ENCODE measurements at places on chromosomes 11 and 22.

DNA sequence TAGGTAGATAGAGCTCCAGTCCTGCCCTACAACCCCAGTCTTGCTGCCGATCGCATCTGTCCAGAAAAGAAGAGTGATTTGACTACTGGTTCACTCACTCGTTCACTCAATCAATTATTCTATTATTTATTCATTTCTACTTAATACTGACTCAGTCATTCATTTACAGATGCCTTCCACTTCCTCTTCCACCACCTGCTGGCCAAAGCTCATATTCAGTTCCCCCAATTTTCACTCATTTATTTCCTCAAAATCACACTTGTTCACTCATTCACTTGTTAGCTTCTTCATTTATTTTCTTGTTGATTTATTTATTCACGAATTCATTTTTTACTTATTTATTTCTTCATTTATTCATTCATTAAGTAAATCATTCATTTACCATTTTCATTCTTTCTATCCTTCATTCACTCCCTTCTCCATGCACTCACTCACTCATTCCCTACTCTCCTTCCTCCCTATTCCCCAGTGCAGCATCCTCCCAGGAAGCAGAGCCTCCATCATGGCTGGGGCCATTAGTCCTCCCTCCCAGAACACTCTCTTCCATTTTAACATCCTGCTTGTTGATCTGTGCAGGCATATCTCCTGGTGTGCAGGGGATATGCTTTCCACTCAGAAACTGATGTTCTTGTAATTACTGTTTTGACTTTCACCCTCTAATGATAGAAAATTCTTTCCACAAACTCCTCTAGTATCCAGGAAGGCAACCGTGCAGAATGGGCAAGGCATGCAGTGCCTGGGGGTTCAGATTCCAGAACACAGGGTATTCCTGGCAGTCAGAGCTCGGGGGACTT is 281.0 kb downstream of the TENM4 start:
- no peak for DNase-seq

GRCh38 chr11:69992026-69992425 is 86.1 kb upstream of the ANO1 start:
- no peak for DNase-seq

DNA sequence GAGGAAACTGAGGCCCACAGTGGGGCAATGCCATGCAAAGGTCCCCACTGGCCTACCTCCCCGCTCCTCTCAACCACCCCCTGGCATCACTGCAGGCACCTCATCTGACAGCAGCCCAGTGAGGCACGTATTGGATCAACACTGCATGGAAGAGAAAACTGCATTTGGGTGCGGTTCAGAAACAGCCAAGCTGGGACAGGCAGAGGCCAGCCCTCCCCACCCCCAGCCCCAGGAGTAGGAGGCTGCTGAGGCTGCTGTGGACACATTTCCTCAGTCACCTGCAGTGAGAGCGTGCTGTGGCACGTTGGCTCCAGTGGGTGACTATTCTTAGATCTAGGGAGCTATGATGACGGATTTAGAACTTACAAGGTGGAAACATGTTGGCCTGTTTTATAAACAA is 63.7 kb downstream of the KCNC1 start:
- DNase-seq, result no peak

DNA sequence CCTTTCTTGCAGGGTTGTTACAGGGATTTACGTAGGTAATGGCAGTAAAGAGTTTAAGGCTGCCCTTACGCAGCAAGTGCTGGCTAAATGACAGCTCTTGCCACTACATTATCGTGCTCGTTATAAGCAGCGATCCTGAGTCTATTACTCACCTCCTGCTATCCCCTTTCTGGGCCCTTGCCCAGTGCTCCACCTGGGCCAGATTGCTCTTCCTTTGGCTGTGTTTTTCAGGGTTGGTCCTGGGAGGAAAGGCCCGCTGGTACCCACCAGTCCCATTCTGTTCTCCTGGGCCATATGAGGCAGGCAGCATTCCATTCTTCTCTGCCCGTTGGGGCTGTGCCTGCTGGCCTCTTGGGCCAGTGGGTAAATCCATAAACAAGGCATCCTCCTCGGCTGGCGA is 87.5 kb downstream of the C11orf58 start:
- peak; percentile 14 for DNase-seq

DNA sequence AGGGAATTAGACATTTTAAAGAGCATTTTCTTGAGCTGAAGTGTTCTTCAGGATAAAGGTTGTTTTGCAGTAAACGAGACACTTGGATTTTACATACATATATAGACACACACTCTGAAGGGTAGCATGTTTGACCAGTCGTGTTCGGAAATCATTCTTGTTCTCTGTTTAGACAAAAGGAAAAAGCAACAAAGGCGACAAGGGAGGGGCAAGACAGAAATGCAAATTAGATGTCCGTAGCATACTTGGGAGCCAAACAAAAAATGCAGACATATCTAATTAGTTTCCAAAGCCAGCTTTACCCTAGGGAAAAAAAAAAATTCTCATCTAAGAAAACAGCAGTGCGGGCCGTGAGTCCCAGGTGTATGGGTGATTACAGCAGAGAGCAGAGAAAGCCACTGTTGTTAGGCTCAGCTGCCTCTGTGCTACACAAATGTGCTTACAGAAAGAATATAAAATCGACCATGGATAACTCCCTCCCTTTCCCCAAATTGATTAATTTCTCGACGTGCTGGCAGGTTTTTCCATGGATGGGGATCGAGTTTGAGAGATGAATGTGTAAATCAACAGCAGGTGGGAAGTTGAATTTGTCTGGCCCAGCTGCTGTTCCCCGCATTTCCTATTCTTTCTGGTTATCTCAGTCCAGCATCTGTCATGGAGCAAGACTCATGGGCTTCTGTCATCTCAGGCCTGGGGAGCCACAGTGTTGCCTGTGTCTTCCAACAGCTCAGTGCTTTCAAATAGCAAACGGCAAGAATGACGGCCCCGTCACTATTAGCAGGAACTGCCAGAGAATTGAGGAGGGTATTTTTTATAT is 176.5 kb upstream of the TTC12 start:
- no peak for DNase-seq

DNA sequence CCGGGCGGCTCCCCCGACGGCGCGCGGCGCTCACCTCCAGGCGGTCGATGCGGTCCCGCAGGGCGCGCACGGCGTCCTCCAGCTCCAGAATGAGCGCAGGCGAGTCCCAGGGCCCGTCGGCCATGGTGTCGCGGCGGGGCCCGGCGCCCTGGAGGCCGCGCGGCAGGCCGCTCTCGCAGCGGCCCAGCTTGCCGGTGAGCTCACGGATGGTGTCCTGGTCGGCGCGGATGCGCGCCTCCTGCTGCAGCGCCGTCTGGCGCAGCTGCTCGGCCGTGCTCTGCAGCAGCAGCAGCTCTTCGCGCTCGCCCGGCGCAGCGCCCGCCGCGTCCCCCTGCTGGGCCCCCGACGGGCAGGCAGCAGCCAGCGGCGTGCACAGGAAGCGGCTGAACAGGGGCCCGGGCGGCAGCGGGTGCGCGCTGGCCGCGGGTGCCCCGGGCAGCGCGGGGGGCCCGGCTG is 599 bp downstream of the NPTXR start:
- no peak for DNase-seq

DNA sequence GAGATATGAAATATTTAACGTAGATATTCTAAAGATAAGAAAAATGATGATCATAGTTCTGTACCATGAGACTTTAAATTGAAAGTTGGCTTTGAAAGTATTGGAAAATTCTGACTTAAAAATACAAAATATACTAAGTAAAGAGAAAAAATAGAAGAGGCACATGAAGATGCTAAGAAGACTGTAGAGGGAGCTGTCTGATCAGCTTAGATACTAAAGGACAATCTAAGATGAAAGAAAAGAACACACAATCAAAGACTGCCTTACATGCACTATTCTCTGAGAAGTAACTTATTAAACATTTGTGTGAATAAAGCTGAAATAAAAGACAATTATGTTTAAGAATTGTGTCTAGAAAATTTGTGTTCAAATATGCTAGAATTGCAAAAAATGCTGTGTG is 55.1 kb downstream of the RBMXL2 start:
- peak; percentile 15 for DNase-seq

DNA sequence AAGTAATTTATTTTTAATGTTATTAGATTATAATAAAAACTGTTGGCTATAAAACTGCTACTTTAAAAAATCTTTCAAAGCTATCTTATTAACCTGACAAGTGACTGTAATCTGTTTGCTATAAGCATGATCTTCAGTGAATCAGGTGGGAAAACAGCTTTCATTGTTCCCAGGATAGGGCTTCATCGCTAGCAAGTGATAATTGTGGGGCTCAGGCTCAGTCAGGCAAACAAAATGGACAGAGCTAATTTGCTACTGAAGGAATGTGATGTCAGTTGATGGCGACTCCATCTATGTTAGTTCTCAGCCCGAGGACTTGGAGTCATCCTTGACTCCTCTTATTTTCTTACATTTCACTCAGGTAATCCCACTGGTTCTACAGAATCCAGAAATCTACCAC is 125.0 kb downstream of the RASSF10 start:
- no peak for DNase-seq

DNA sequence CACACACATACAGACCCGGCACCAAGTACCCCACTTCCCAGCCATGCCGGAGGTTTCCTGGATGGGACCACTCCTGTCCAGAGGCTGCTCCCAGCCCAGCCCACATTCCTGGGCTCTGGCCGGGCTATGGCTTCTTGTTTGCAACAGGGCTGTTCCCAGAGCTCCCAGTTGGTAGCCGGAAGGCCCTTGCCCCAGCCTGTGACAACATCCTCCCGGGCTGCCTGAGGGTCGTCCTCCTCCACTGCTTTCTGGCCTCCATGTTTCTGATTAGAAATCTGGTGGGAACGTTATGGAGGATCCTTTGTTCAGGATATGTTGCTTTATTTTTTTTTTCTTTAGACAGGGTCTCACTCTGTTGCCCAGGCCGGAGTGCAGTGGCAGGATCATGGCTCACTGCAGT is 952 bp upstream of the CYP2D6 start:
- DNase-seq, result no peak

Data from cerebellar nuclear complex (tissue), 1 donor.